ENCODE measurements at places on chromosomes 2 and 18.
A peak's percentile ranks its signal among the peaks of the same experiment; 100 is the strongest.

GRCh38 chr2:172607379-172607928 is 51.6 kb downstream of the PDK1 start:
- DNase-seq, result no peak

- DNase-seq, result no peak
Observed at GRCh38 chr2:188089901-188090300, 201.8 kb upstream of the GULP1 start.

GRCh38 chr2:23939987-23940717 is at the start of gene UBXN2A:
Gene UBXN2A (plus strand): TSS chr2:23940463. CDS start chr2:23958315, 17,852 bp downstream.
- DNase-seq, result peak; percentile 69

DNA sequence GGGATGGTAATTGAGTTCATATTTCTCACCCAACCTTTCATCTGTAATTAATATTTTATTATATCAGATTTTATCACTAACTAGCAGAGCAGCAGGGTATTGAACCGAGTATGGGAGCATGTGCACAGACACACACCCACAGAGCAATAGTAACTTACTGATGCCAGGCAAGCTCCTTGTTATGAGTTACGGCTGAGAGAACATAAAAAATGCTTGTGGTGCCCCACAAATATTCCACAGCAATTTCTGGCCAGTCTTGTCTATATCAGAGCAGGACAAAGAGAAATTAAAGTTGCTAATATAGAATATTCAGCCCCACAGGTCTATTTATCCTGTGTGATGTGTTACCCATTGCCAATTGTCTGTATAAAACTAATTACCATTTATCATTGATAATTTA is 501.8 kb upstream of the RAB12 start:
- no peak for DNase-seq

GRCh38 chr2:136436936-136437335 is 319.0 kb upstream of the CXCR4 start:
- DNase-seq, result no peak

DNA sequence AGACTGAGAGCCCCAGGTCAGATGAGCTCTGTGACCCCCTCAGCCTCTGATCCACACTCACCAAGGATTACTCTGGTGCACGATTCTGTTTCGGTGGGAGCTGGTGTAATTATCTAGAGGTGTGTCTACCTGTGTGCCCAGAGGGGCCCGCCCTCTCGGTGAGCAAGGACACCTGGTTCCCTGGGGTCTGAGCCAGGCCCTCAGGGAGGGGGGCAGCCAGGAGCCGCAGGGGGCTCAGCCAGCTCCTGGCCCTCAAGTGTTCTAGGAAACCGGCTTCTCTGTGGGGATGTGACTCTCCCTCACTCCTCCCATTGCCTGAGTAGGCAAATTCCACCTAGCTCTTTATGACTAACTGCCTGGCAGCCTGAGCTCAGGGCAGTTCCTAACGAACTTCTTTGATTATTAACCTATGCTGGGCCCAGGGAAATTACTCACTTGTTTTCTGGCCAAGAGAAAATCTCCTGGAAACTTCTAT is 17.4 kb downstream of the AGAP1 start:
- no peak for DNase-seq
